ENCODE measurements at places on chromosomes 4 and X. TPM values are rescaled to one million over a fixed set of nuclear protein-coding genes. Genes with fewer than 3 reads are reported as not detected.

PTCHD1 gene
- 1.3 TPM for total RNA-seq

EDA gene
- 1.7 TPM for total RNA-seq

BRS3 gene
- not detected for total RNA-seq

RBMX gene
- 246 TPM for total RNA-seq

TBX22 gene
- not detected for total RNA-seq

PARM1 gene
- 94.3 TPM for total RNA-seq

TIGD4 gene
- total RNA-seq: 0.83 TPM

DNA sequence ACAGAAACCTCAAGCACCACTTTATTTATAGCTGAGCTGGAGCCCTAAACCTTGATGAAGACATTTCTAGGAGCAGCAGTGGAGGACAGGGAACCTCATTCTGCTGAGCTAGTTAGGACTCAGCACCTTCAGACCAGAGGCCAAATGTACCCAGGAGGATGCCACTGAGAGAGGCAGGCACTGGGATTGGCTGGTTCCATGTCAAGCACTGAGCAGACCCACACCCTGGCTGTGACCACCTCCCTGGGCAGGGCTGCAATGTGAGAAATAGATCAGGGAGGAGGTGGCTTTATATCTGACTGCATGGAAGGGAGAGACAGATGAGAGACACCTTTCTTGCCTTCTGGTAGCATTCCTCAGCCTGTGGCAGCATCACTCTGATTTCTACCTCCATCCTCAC, 304.6 kb downstream of the STK32B start:
- DNase-seq: no peak

DNA sequence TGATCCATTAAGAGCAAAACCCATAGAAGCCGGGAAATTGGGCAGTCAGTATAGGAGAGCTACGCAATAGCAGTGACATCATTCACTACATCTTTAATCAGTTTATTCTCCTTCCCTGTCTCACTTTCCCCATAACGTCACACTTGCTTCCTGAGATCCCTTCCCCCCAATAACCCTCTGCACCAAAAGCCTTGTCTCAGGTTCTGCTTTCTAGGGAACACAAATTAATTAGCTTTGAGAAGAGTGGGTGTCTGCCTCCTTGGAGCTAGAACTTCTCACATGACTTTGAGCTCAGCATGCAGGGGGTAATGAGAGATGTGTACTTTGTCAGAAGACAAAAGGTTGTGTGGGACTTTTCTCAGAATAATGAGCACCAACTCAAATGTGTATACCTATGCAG, 128.3 kb upstream of the MAOA start:
- DNase-seq: no peak

GRCh38 chr4:7697821-7698220, 241.8 kb downstream of the AFAP1 start:
- DNase-seq: no peak

GRCh38 chr4:85496126-85496849, 21.3 kb downstream of the ARHGAP24 start:
- no peak for DNase-seq

DNA sequence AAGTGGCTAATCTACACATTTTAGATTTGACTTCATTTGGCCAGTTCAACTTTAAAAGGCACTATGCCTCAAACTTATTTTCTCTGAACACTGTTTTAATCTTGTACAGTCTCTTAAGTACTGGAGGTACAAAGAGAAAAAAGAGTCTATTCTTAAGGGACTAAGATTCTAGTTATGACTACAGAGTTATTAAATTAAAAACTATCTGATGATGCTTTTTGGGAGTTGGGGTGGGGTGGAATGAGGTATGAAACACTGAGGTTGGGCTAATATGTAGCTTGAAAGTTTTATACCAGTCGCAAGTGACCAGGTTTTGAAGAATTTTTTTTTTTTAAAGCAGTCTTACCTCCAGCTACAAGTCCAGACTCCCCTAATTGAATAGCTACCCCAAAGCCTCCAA, 17.7 kb upstream of the GPR34 start:
- no peak for DNase-seq

DNA sequence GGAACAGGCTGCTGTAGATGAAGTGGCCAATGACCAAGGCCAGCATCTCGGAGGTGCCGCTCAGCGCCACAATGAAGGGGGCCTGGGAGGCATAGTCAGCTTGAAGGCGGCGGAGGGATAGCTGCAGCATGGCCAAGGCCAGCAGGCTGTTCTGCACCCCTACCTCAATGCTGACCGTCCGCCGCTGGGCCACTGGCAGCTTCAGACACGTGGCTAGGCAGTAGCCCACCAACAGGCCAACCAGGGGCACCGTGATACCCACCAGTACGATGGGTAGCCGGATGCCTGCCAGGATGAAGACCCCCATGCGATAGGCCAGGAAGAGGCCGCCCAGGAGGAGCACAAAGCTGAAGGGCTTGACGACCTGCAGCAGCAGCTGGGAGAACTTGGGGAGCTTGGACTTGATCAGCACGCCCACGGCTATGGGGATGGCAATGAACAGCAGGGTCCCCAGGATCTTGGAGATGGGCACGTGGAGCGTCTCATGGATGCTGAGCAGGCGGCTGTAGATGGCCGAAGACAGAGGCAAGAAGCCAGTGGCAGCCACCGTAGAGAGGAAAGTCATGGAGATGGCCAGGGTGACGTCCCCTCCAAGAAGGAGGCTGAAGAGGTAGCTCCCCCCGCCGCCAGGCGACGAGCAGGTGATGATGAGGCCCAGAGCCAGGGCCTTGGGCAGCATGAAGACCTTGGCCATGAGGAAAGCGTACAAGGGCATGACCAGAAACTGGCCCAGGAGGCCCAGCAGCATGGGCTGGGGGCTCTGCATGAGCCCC, 1.3 kb upstream of the UBL4A start:
- DNase-seq: no peak

- peak; percentile 27 for DNase-seq
These were observed 119.4 kb downstream of the FAM53A start for GRCh38 chr4:1564535-1565375.

GRCh38 chrX:13669246-13669737, 16.4 kb downstream of the TCEANC start:
- no peak for DNase-seq

- no peak for DNase-seq
These were observed 18.1 kb downstream of the KIT start for GRCh38 chr4:54675721-54676461.

GRCh38 chrX:48996969-48997368, 5.1 kb downstream of the GRIPAP1 start:
- no peak for DNase-seq

- no peak for DNase-seq
These were observed 2.4 kb downstream of the FAM241A start for GRCh38 chr4:112147697-112148096.

GRCh38 chr4:139599594-139600374, 43.8 kb upstream of the SETD7 start:
- no peak for DNase-seq

DNA sequence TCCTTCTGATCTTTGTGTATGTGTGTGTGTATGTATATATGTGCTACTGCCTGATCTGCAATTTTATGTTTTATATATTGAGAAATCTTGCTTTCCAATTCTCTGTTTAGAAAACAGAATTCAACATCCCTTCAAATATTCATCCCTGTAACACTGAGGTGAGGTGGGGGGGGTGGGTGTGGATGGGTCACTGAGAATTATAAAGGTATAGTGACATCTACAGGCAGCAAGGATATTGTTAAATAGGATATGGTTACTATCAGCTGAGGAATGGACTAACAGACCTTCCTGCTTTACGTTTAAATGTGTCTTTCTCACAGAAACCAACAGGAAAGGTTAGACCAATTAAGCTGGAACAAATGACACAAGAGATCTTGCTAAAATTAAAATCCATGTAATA, 19.0 kb upstream of the MAGEB2 start:
- DNase-seq: no peak

- DNase-seq: no peak
These were observed 191.6 kb downstream of the ANAPC10 start for GRCh38 chr4:144906181-144906925.

GRCh38 chr4:70838204-70838603, 1.5 kb downstream of the GRSF1 start:
- DNase-seq: no peak

Measured in glutamatergic neuron (in vitro differentiated cells).